ENCODE measurements at places on chromosomes 16 and 17.
A peak's percentile ranks its signal among the peaks of the same experiment; 100 is the strongest.

- DNase-seq = no peak
Observed at GRCh38 chr16:58727028-58727781, 6.9 kb downstream of the GOT2 start.

GRCh38 chr16:58037365-58038057 is 12.0 kb downstream of the MMP15 start:
- DNase-seq = no peak

GRCh38 chr16:55297062-55297909 is 26.7 kb upstream of the IRX6 start:
- no peak for DNase-seq

GRCh38 chr16:57871456-57871855 is 69.2 kb upstream of the KIFC3 start:
- DNase-seq = no peak

GRCh38 chr17:13350466-13350865 is 251.3 kb downstream of the HS3ST3A1 start:
- DNase-seq = no peak

DNA sequence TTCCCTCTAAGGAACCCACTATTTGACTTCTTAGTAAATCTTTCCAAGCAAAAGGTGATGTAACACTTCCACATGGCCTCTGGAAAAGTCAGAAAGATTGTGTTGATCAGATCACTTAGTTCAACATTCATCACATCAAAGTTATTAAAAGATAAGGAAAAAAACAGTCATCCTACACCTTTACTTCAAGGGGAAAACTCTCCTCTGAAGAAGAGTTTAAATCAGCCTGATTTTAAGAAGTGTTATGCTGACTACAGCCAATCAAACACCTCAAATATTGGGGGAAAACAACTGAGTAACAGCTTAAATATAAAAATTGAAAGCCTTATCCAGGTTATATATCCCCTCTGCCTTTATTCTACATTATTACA is 19.6 kb upstream of the COPRS start:
- DNase-seq = no peak

- DNase-seq = no peak
Observed at GRCh38 chr17:60060474-60060873, 18.2 kb downstream of the HEATR6 start.

GRCh38 chr16:82560805-82561325 is 65.9 kb upstream of the CDH13 start:
- DNase-seq = no peak

DNA sequence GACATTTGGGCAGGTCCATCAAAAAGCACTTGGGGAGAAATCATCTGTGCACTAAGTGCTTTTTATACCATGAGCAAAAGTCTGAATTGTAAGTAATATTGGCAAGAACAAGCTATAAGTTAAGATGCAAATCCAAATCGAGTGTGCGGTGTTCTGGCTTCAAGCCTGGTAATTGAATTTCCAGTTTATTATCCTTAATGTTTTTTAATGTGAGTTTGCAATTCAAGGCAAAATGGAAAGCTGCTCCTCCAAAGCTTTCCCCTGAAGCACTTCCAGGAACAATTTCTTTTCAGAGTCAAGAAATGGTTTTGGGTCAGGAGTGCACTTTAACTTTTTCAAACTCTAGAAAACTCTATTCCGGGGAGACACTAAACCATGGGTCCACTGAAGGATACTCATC is 445.7 kb downstream of the TOX3 start:
- no peak for DNase-seq

DNA sequence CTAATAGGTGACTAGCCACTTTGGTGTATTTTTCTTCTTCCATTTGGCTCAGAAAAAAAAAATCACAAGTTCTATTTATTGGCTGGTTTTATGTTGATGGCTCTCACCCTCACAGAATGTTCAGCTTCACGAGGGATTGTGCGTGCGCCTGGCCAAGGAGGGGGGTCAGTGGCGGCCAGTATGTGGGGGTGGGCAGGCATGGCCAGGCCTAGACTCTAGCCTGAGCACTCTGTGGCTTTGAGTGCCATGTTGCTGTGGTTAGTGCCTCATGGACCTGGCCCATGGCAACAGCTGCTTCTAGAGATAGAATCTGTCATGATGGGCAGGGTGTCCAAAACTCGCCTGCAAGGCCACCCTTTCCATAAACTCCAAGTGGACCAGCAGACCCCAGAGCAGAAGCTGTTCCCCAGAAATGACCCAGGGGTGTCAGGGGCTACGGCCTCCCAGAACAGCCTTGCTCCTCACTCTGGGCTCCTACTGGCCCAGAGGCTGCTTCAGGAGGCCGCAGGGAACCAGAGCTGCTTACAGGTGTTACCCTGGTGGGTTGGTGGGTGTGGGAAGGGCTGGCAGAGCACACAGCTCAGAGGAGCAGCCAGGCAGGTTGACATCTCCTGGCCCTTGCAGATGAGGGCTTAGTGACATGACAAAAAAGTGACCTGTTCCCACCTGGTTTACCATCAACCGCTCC is 124.9 kb downstream of the SOCS1 start:
- no peak for DNase-seq

- DNase-seq = no peak
Observed at GRCh38 chr17:71273441-71273840, 847.4 kb upstream of the SOX9 start.

- DNase-seq = peak; percentile 71
Observed at GRCh38 chr17:14301279-14302090, 604 bp downstream of the HS3ST3B1 start.

DNA sequence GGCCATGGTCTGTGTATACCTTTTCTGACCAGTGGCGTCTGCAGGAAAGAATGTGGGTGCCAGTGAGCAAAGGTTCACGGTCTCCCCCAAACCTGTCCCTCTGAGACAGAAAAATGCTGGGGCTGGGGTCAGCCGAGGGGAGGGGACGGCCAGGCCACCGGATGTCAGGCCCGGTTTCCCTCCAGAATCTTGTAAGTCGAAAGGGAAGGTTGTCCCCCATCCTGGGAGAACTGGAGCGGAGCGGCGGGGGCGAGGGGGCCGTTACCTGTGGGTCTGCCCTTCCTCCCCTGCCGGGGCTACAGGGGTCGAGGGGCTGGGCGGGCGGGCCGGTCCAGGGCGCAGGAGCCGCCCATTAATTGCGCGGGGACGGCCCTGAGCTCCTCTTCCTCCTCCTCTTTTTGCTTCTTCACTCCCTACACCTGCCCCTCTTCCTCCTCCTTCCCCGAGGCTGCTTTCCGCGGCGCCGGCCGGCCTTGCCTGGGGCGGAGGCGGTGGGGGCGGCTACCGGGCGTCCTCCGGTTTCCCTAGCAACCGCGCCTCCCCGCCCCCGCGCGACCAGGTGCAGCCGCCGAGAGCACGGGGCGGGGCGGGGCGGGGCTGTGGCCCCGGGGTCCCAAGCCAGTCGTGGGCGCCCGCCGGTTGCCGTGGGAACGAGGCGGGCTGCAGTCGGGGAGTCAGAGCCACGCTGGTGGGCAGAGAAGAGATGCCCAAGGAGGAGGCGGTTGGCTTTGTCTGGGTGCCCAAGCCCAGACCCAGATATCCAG is at the start of gene MARCHF10:
Gene MARCHF10 (minus strand): TSS at position 503 of the 764 bp plus-strand sequence. CDS start 6,579 bp downstream, outside the sequence.
- no peak for DNase-seq

DNA sequence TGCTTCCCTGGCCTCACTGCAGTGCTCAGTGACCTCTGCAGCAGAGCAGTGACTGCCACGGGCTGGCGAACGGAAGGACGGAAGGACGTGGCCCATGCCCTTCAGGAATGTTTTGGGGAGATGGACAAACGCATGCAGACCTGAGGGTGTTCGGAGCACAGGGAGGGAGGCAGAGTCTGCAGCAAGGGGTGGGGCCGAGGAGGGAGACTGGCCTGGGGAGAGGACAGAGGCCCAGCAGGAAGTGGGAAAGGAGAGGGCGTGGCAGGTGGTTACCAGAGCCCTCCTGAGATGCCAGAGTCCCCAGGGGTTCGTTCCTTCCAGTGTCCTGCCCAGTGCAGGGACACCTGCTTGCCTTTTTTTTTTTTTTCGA is 21.9 kb downstream of the ADORA2B start:
- DNase-seq = no peak

- no peak for DNase-seq
Observed at GRCh38 chr17:41012326-41013120, 3.6 kb upstream of the KRTAP3-1 start.

- no peak for DNase-seq
Observed at GRCh38 chr17:10624969-10625368, 32.1 kb downstream of the MYH3 start.

- DNase-seq = no peak
Observed at GRCh38 chr17:42413464-42414040, 9.5 kb downstream of the CAVIN1 start.

DNA sequence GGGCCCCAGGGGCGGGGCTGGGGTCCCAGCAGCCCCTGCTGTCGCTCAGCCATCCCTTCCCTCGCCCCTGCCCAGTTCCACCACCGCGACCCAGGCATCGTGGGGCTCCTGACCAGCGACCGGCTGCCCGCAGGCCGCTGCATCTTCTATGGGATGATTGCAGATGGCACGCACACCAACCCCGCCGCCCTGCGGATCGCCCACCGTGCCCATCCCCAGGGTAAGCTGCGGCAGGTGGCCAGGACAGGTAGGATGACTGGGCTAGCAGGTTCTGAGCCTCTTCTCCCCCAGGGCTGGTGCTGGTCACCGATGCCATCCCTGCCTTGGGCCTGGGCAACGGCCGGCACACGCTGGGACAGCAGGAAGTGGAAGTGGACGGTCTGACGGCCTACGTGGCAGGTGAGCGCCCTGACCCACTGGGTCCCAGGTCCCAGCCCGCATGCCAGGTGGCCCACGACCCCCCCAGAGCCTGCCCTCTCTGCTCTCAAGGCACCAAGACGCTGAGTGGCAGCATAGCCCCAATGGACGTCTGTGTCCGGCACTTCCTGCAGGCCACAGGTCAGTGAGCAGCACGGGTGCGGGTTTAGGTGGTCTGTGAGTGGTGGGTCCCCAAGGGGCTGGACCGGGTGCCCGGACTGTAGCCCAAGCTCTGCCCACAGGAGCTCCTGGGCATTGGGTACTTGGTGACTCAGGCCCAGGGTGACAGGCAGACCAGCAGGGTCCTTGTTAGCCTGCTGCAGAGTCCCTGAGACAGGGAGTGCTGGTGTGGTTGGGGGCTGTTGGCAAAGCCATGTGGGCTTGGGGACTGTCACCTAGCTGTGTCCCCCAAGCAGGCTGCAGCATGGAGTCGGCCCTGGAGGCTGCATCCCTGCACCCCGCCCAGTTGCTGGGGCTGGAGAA is 2.8 kb downstream of the CEMP1 start:
- no peak for DNase-seq

DNA sequence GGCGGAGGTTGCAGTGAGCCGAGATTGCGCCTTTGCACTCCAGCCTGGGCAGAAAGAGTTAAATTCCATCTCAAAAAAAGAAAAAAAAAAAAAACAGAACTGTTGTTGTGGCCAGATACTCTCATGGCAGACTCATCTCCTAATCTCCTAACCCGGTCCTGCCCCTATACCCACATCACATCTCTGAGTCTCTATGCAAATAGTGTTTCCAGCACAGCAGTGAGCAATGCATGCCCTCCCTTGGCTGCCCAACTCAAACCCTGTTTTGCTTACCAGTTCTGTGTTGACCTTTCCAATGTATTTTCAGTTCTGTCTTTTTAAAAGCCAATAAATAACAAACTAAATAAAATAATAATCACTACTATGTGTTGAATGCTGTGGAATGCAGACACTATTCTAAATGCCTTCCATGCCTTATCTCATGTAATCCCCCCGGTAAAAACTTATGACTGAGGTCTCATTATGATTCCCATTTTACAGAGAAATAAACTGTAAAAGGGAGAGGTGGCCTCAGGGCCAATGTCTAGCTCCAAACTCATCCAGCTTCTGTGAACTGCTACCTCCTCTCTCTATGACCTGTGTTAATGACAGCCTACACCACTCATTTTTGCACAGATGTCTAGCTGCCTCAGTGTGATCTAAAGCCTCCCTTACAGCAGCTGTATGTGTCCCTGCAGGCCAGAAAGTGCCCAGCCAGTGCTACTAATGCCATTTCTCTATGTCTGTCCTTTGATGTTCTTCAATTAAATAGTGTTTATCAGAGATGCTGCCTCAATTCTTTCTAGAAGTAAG is 289.8 kb downstream of the HS3ST3B1 start:
- no peak for DNase-seq

- no peak for DNase-seq
Observed at GRCh38 chr17:59751955-59752413, 44.5 kb downstream of the VMP1 start.

DNA sequence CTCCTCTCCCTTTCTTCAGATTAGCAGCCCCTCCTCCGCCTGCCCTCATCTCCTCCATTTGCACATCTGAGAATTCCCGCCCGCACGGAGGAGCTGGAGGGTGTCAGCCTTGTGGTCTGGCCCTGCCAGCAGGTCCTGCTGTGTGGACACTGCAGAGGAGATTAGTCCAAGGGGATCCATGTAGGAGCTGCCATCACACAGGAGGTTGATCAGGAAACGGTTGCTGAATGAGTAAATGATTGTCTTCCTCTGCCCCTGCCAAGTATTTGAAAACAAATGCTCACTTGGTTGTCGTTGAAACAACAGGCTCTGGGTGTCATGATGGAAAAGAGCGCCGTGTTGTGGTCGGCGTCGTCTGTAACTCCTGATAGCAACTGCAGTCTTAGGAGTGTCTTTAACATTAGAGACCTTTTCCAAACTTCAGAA is 63.8 kb upstream of the CHMP6 start:
- no peak for DNase-seq

DNA sequence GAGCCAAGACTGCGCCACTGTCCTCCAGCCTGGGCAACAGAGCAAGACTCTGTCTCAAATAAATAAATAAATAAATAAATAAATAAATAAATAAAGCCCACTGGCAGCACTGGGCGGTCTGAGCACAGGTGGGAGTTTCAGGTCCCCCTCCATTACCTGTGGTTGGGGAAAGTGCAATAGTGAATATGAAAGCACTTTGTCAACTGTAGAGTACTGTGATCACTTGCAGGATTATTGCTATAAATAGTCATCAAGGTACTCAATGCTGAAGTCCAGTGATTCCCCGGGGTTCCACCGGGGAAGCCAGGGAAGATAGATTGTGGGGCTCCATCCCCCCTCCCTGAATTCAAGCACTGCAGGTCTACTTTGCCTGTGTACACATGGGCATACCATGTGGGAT is 42.7 kb upstream of the CPNE2 start:
- DNase-seq = no peak

DNA sequence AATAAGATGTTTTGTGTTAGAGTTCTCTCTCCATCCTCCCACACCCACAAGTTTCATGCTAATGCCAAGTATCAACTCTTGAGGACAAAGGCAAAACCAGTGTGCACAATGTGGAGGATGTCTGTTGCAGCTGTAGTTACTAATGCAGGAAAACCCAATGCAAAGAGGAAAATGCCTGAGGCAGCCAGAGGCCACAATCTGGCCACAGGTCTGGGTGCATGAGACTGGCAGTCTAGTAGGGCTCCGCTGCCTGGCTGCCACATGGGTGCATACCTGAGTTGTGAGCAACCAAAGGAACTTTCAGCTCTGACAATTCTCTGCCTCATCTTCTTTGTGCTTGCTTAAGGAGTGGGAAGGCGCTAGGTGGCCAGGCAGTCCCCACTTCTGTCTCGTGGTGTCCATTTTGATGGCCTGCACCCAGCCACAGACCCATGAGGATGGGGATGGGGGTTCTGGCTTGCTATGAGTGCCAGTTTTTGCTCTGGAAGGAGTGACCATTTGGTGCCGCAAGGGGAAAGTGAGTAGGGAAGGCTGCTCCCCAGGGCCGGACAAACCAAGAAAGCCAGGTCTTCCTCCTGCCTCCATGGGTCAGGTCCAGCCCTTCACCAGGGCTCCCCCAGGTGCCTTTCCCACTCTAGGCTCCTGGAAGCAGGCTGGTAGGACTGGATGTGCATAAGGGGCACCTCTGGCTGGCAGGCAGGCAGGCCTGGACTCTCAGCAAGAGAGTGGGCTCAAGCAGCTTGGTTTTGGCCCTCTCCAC is 4.2 kb upstream of the GFOD2 start:
- DNase-seq = no peak

GRCh38 chr16:49690778-49691177 is 165.1 kb downstream of the ZNF423 start:
- DNase-seq = no peak
